Esophagus squamous epithelium (tissue), 5 donors: ENCODE measurements at places on chromosomes 16 and 17.

GRCh38 chr17:77837917-77838316 lies 120.6 kb upstream of the TNRC6C start:
- DNase-seq = no peak

DNA sequence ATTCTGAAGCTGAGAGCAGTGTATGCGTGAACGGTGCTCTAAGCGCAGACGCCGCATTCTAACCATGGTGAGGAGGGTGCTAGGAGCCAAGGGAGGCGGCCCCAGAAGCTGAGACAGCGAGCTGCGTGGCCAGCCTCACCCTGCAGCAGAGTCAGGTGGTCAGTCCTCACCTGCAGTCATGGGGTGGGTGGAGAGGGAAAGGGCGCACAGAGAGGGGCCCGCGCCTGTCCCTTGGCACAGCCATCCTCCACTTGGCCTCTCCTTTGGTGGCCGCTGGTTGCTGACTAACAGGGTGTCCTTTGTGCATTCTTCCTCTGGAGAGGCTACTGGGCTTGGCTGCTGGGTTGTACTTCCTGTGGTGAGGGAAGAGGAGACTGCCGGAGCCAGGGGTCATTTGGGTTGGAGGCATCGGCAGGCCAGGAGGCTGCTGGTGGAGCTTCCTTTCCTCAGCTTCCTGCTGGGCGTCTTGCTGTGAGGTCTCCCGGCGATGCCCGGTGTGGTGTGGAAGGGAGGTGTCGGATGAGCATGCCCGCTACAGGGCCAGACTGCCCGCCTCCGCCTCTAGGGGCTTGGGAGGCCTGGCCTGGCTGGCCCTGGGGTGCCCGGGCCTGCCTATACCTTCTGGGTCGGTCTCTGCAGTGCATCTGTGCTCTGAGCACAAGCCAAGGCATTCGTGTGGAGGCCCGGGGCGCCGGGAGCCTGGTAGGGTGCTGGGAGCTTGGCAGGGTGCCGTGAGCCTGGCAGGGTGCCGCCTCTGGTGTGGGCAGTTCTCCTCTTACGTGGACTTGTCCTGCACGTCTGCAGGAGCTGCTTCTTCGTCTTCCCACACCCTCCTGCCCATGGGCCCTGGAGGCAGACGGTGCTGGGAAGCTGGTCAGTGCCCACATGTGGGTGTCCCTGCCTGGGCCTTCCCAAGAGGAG lies 17.4 kb downstream of the RNF213 start:
- DNase-seq = no peak

- DNase-seq = no peak
These were observed 100.1 kb downstream of the RAB11FIP4 start for GRCh38 chr17:31491376-31492131.

GRCh38 chr16:76396977-76397376 lies 119.8 kb downstream of the CNTNAP4 start:
- DNase-seq = no peak

DNA sequence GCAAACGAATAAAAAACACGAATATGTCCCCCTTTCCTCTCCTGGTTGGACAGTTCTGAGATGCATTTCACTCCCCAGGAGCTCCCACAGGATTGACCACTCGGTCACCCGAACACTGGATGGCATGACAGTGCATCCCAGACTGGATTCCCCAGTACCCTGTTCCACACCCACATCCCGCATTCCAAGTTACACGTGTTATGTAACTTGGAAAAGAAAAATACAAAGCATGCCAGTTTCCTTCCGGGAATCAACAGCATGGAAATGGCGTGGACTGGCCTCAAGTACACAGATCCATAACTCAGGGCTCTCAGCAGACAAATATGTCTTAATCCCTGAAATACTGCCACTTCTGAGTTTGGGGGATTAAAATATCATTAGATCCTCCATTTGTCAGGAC lies 12.6 kb upstream of the KLHL36 start:
- DNase-seq = no peak

- DNase-seq = no peak
These were observed 161.5 kb downstream of the TMEM132E start for GRCh38 chr17:34740565-34741520.

GRCh38 chr16:71689901-71690300 lies 34.6 kb downstream of the PHLPP2 start:
- DNase-seq = no peak

DNA sequence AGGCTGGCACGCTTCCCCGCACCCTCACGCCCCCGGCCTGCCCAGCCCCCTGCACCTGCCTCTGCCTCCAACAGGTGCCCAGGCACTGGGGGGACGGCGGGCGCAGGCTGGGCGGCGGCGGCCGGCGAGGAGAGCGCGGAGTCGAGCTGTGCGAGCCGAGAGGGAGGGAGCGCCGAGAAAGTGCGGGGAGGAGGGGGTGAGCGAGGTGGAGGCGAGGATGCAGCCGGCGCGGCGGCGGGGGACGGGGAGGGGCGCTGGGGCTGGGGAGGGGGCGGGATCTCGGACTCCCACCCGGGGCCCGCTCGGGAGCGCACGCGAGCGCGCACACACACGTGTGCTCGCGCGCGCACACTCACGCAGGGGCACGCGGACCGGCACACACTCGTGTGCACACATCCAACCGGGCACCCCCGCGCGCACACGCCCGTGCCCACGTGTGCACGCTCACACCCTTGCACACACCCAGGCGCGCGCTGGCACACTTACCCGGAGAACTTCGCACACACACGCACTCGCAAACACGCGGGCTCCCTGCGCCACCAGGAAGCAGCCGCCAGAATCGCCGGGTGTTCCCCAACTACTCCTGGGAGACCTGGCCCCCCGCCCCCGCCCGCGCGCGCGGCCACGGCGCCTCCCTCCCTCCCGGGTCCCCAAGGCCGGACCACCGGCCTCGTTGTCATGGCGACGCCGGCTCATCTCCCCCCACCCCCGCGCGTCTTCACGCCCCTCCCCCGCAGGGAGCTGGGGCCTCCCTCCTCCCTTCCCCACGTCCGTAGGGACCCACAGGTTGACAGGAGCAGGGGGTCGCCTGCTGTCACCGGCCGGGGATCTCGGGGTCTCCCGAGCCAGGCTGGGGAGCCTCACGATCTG lies at the start of gene DOC2A:
DOC2A (minus strand) TSS at position 184 of the 870 bp plus-strand sequence. CDS start 805 bp downstream, outside the sequence.
- no peak for DNase-seq
